Activated CD4-positive, alpha-beta T cell treated with anti-CD3 and anti-CD28 coated beads for 24 hours (primary cell): ENCODE measurements at places on chromosomes 4 and X.

DNA sequence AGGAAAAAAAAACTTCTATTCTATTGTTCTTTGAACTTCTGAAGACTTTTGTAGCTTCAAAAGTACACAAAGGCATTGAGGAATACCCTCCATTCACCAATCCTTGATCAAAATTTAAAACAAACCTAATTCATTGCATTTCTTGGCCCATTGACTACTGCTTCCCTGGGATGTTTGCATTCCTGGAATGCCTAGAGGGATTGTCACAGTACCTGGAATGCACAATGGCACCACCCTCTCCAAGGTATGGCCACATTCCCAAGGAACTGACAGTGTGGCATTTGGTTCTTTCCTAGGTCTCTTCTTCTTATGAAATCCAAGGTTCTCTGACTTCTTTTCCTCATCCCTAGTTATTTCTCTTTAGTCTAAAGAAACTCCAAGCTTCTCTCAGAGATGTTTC, 600.7 kb downstream of the CCSER1 start:
- no peak for DNase-seq

- no peak for DNase-seq
These were observed 1.1 kb upstream of the SLC10A7 start for GRCh38 chr4:146522869-146523205.

DNA sequence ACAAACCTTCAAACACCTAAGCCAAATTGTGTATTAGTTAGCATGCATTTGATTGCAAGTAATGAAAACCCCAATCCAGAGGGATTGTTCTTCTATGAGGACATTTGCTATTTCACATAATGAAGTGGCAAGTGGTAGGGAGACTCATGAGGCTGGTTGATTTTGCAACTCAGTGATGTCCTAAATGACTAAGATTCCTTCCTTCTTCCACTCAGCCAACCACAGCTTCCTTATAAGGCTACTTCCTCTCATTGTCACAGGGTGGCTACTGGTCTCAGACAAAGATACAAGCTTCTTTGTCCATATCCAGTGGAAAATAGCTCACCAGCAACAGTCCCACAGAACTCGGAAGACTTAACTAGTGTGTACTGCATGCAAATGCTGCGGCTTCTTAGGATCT, 5.3 kb upstream of the OTC start:
- DNase-seq, result no peak

DNA sequence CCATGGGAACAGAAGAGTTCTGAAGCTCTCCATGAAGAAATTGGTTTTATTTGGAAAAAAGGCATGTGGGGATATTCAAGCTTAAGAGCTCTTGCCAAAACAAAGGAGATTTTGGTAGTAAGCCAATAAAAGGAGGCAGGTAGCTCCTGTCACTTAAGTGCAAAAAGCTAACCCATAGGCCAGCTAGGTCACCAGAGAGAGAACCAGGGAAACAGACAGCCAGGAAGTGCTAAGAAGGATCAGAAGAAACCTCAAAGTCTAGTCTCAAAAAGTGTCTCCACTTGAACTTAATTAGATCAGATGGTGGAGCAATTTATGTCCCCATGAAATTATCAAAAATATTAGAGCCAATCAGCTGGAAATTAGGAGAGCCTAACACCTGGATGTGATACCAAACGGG, 49.2 kb downstream of the CD40LG start:
- DNase-seq, result no peak

DNA sequence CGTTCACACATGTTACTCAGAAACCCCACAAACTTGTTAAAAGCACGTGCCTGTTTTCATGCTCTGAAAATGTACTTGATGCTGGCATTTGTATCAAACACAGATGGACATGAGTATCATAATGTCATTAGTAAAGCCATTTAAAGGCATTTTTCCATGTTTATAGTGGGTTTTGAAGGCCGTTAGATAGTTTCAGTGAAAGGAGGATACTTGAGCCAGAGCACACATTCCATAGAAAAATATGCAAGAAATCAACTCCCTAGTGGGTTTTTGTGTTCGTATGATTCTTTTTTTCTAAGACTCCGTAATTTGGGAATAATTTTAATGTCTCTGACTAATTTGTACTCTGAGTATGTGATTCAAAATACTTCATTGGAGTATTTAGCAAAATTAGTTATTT, 216.2 kb upstream of the BMP3 start:
- DNase-seq, result no peak

DNA sequence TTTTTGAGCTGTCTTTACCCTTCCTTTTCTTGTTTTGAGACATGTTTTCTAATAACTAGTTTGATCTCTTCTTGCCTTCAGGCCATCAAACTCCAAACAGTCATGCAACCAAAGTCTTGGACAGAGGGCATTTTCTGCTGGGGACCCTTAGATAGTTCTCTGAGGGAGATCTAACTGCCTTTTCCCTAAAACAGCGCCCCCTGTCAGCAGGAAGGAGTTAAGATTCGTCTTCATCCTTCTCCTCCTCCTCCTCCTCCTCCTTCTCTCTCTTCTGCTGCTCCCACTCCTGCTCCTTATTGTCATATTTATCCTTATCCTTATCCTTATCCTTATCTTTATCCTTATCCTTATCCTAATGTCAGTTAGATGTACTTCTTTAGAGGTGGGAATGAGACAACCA, 417.2 kb downstream of the TRAM1L1 start:
- DNase-seq, result no peak

GRCh38 chrX:155876704-155877103, 4.4 kb upstream of the VAMP7 start:
- DNase-seq, result no peak

GRCh38 chrX:74911494-74911893, 13.8 kb downstream of the NEXMIF start:
- no peak for DNase-seq

DNA sequence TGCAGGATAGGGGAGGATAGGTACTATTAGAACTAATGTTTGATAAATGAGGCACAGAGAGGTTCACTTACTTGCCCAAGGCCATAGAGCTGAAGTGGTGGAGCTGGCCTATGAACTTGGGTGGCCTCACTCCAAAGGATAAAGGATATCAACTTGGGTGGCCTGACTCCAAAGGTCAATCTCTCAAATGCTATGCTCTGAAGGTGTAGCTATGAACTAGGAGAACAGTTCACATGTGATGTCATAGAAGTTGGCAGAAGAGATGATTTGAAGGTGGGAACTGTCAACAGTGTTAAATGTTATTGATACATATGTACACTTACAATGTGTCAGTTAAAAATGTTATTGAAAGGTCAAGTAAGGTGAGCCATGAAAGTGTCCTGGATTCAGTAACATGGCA, 6.2 kb upstream of the CHST7 start:
- DNase-seq, result no peak

GRCh38 chr4:120633810-120634209, 288.7 kb downstream of the PRDM5 start:
- no peak for DNase-seq

DNA sequence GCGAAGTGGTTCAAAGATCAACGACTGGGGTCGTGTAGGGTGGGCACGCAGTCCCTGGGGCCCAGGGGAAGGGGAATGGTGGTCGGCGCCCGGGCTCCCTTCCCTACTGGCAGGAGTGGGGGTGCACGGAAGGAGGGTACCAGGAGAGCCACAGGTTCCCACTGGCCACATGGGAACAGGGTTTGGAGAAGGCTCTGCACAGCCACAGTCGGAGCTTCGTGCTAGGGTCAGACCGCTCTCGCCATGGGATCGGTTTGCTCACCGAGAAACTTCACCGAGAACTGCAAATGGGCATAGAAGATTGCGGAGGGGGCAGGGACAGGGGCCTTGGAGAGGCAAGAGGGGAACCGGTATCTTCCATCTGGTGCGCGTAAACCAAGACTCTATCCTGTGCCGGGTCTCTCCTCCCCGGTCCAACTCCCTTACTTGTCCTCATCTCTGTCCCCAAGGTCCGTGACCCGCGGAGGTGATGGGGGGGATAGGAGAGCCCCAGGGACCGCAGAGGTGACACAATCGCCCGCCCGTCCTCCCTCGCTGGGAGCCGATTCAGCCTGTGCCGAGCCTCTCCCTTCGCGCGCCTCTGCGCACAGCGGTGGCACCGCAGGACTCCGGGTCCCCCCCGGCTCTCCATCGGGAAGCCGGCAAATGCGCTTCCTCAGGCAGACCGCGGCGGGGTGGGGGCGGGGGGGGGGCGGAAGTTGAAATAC, 1.0 kb downstream of the SCD5 start:
- no peak for DNase-seq

GRCh38 chrX:130419263-130419662, 17.5 kb downstream of the RBMX2 start:
- DNase-seq, result no peak

DNA sequence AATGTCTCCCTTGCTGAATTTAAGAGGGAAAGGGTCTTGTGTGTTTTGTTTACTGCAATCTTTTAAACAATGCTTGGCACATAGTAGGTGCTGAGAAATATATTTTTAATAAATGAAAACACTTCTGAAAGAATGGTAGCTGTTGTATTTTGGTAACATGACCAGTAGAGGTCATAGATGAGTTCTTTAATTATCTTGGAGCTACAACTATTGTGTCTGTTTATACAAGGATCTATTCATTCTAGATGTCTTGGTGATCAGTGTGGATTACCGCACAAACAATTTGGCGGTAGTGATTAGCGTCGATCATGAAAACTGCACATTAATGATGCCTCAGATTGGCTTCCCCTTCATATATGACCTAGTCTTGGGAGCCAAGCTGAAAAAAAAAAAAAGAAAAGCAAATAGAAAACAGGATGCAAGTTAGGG, 21.4 kb upstream of the SCRG1 start:
- DNase-seq, result no peak

- peak; percentile 31 for DNase-seq
These were observed 7.8 kb upstream of the AKAP14 start for GRCh38 chrX:119887721-119888425.

DNA sequence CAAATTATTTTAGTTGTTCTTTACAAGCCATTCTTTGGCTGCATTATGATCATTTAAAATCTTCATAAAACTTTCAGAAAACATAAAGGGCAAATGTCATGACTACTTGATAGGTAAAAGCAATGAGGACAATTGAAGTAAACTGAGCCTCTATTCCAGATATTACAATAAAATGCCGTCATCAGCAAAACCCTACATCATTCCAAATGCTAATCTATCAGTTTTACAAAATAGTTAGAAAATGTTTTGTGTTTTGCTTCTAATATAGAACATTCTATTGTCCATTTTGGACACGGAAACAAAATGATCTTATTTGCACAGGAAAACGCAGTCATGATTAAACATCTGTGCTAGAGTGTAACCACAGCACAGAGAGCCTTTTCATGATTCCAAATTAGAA, 1330.6 kb upstream of the ADGRL3 start:
- DNase-seq, result no peak

- no peak for DNase-seq
These were observed 883 bp upstream of the PPM1K start for GRCh38 chr4:88285235-88285653.

- no peak for DNase-seq
These were observed 11.3 kb downstream of the PPA2 start for GRCh38 chr4:105462576-105462975.

GRCh38 chr4:131609039-131609438, 1540.1 kb upstream of the PCDH10 start:
- DNase-seq, result no peak

GRCh38 chr4:87060957-87061356, 126.1 kb downstream of the AFF1 start:
- DNase-seq, result no peak

GRCh38 chr4:124868495-124868894, 156.0 kb upstream of the ANKRD50 start:
- DNase-seq, result no peak

DNA sequence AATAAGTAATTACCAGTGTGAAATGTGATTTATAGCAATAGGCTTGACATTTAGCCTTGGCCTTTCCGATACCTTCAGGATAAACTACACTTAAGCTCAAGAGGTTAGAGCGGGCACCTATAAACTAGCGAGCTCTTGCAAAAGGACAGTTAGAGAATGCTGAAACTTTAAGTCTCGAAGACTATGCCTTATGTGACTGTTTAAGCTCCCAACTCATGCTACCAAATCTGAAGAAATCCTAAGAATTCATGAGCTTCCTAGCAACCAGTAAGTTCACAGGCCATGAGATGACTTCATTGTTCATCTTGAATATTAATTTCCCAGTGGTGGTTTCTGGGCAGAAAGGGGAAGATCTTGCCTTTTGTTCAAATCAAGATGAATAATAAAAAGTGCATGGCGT, 4.7 kb downstream of the STOX2 start:
- no peak for DNase-seq

- peak; percentile 28 for DNase-seq
These were observed 51.0 kb upstream of the NHSL2 start for GRCh38 chrX:71859637-71860036.

GRCh38 chrX:3252744-3253143, 93.7 kb downstream of the MXRA5 start:
- DNase-seq, result no peak

DNA sequence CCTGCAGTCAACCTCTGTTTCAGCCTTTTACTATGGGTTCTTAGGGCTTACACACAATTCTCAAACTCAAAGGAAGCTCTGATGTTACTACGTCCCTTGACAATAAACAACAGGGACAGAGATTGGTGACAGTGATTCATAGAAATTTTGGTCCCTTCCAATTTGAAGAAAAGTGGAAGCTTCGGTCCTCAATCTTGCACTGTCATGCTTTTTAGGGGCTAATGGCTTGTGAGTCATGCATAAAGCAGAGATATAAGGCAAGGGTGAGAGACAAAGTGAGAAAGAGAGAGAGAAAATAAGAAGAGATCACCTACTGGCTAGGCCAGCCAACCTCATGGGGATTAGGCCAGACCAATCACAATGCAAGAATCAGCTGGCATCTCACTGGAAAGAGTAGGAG, 63.2 kb upstream of the STARD8 start:
- no peak for DNase-seq

GRCh38 chrX:31024866-31025265, 47.0 kb downstream of the FTHL17 start:
- no peak for DNase-seq

GRCh38 chr4:81922313-81922712, 450.6 kb upstream of the RASGEF1B start:
- DNase-seq, result no peak

- DNase-seq, result no peak
These were observed 22.0 kb downstream of the SLC4A4 start for GRCh38 chr4:71360844-71361243.

- no peak for DNase-seq
These were observed 46.8 kb downstream of the CRLF2 start for GRCh38 chrX:1165535-1166196.

DNA sequence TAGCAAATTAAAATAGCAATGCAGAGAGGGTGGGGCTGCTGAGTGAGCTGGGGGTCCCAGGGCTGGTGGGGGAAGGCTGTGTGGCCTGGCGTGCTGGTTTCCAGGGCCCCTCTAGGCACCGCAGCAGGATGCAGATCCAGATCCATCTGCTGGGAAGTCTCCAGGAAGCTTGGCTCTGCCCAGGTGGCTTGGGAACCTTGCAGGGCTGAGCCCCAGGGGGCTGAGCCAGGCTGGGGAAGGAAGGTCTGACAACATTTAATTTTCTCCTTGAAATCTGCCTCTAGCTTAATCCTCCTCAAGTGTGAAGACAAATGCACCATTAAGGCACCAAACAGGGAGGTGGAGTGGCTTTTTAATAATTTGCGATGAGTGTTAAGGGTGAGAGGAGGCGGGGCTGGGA, 31.7 kb downstream of the SORCS2 start:
- DNase-seq, result no peak

- no peak for DNase-seq
These were observed 15.6 kb upstream of the SPRY1 start for GRCh38 chr4:123380728-123381716.
